ENCODE measurements at places on chromosomes 1 and 21.
A peak's percentile ranks its signal among the peaks of the same experiment; 100 is the strongest.

- DNase-seq: no peak
These were observed 54.0 kb upstream of the RASAL2 start for GRCh38 chr1:178039891-178040290.

DNA sequence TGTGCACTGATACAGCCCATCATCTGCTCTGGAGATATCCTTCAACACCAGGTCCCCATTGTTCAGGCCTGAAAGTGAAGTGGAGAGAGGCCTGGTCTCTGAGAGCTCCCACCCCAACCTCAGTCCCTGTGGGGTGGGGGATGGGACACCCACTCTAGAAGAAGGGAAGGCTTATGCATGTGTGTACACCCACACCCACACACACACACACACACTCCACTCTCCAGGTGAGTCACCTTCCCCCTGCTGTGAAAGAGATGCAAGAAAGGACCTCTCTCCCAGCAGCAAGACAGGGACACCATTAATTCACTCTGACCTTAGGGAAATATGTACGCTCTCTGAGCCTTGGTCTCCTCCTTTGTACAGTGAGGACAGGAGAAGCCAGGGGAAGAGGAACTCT, 5.9 kb downstream of the VSIG8 start:
- no peak for DNase-seq

DNA sequence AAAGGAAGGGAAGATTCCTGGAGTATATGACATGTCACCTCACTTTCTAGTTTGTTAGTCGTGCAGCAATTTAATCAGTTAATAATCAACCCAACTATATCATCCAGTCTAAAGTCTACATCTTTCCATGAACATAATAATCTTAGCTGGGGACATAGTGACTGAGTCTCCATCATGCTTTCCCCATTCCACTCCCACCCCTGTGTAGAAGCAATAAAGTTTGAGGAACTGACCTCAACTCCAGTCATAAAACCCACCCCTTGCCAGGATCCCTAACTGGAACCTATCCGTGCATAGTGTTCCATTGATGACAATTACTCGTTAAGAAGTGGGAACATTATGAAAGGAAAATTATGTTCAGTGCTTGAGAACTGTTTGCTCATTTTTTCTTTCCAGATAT, 48.9 kb upstream of the MROH9 start:
- no peak for DNase-seq

DNA sequence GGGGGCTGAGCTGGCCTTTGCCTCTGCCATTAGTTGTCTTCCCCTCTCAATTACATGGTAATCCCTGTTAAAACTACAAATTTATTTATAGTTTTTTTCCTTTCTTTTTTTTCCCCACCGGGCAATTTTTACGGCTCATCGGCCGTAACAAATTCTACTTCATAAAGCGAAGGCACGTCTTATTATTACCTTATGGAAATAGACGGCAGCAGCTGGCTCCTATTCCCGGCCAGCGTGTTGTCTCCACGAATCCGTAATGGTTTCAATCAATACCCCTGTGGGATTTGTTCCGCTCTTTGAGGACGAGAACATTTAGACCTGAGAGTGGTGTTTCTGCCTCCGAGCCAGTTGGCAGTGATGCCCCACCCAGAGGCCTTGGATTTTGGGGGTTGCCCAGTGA, 52.4 kb upstream of the IGSF21 start:
- DNase-seq: no peak

- DNase-seq: no peak
These were observed 989.5 kb downstream of the MRPL39 start for GRCh38 chr21:24617819-24618218.

DNA sequence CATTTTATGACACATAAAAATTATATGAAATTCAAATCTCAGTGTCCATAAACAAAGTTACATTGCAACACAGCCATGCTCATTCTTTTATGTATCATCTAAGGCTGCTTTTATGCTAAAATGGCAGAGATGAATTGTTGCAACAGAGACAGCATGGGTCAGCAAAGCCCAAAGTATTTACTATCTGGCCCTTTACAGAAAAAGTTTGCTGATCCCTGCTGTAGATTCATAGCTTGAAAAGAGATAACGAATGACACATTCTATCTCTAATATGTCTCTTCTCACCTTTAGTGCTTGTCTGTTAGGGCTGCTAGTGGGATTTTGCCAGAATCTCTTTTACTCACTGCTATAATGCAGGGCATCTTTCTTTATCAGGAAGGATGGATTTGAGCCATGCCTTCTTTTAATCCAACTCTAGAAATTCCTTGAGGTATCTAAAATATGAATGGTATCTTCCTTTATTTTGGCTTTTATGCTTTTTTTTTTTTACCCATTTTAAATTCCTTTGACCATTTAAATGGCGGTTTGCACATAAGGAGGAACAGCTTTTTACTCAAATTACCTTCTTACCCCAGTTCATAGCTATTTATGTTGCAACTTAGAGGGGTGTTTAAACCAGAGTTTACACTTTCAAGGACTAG, 598.2 kb downstream of the PLPP3 start:
- DNase-seq: peak; percentile 74

- no peak for DNase-seq
These were observed 8.5 kb downstream of the APP start for GRCh38 chr21:26162081-26162480.

DNA sequence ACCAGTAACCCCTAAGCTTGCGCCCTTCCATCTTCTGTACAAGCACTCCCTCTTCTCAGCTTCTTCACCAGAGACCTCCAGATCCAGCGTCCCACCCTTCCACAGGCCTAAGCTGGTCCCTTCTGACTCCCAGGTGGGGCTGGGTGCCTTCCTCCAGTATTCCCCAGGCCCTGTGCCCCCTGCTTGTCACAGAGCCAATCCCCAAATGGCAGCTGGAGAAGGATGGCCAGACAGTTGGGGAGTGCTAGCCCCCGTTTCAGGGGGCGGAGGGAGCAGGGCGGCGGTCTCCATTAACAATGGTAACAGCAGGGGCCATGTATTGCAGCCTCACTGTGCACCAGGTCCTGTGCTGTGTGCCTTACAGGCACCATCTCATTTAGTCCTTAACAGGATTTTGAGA, 85.7 kb downstream of the KCNN3 start:
- no peak for DNase-seq

DNA sequence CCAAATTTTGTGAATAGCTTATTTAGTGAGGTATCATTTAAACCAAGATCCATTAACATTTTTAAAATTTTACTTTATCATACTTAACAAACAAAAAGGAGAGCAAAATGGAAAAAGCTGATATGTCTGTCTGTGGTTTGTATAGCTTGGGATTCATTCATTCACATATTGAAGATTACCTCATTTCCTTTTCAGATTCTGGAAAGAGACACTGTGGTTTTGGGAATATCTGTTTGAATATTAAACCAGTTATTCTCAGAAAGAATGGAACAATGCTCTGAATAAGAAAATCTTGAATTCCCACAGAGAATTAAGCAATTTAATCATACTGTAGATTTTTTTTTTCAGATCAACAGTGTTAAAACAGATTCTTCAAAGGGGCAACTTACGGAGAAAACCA, 93.8 kb upstream of the PRDX6 start:
- DNase-seq: no peak

- DNase-seq: no peak
These were observed 2.8 kb upstream of the USP1 start for GRCh38 chr1:62433861-62434617.

Measured in NCI-H226 (cell line).